ENCODE measurements at places on chromosomes 2 and 18.

- DNase-seq, result no peak
These were observed 259.6 kb upstream of the ZNF804A start for GRCh38 chr2:184338771-184339170.

DNA sequence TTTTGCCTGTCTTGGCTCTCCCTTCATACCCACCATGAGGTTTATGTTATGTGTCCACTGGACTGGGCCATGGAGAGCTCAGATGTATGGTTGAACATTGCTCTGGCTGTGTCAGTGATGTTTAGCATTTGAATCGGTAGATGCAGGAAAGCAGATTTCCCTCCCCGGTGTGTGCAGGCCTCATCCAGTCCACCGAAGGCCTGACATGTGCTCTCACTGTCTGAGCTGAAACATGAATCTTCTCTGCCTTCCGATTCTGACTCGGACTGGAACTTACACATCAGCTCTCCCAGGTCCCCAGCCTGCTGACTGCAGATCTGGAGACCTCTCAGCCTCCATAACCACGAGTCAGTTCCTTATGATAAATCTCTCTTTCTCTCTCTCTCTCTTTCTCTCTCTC lies 72.4 kb upstream of the SLC66A3 start:
- no peak for DNase-seq

DNA sequence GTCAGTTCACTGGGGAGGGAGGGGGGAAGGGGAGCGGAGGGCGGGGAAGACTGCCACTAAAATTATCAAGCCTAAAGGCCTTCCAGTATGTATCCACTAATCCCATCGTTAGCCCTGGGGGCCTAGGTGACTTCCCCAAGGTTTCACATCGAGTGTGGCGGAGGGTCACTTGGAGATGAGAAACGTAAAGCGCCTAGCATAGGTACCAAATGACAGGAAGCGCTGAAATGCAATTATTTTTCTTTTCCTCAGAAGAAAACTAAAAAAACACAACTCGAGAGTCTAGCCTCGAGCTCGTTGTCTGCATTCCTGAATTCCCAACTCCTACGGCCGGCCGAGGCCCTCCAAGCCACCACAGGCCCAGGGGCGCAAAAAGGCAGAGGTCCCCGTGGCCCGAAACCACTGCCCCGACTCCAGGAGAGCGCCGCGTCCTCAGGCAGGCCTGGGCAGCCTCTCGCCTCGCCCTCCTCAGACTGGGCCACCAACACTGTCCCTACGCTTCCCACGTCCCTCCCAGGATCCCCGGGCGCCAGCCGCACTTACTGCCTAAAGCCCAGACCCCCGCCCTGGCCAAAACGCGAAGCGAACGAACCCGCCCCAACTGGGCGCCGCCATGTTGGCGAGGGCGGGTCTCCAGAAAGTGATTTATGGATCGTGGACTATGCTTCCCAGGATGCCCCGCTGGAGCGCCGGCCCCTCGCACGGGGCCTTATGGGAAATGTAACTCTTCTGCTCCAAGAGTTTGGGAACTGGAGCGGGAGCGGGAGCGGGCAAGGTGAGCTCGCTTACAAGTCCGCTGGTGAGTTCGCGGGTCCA lies at the start of gene USP40:
USP40 (minus strand) TSS at position 642 of the 816 bp plus-strand sequence. CDS start 1,228 bp downstream, outside the sequence.
- peak; percentile 87 for DNase-seq

DNA sequence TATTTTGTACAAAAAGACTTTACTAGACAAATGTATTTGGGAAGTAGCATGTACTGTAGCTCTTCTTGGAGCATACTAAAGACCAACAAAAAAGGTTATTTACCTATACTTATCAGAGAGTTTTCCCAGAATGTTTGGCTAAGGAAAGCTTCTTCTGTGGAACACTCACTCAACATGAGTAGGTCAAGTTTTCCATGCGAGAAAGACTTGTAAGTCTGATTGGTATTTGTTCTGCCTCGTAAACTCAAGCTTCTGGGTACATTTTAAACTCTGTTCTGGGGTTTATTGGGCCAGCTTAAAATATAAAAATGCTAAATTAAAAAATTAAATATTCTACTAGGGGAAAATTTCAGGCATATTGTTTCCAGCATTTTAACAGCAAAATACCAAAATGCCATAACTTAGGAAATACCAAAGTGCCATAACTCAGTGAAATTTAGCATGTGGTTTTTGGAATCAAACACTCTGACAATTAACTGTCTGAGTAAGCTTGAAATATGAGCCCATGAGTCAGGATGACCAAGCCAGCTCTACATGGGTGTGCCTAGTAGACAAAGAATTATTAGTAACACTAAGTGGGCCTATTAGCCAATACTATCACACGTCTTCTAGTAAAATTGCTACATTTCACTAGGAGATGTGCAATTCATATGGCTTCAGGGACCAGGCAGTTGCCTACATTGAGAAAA lies 47.3 kb upstream of the SERPINE2 start:
- DNase-seq, result peak; percentile 91

GRCh38 chr18:5198311-5198710 lies 1.3 kb upstream of the AKAIN1 start:
- no peak for DNase-seq

DNA sequence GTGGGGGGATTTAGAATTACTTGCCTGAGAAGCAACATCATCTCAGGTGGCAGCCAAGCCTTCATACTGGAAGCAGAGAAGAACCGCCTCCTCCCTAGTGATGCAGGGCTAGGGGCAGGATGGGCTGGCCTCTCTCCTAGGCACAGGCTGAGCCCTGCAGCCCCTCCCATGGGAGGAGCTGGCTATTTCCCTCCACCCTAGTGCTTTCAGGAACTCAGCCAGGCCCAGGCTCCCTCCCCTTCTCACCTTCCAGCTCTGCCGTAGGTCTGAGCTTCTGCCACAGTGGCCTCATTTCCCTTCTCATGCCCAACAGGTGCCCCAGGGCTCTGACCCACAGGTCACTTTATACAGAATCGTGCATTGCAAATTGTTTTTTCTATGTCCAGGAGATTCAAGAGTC lies 31.0 kb downstream of the CENPA start:
- no peak for DNase-seq

DNA sequence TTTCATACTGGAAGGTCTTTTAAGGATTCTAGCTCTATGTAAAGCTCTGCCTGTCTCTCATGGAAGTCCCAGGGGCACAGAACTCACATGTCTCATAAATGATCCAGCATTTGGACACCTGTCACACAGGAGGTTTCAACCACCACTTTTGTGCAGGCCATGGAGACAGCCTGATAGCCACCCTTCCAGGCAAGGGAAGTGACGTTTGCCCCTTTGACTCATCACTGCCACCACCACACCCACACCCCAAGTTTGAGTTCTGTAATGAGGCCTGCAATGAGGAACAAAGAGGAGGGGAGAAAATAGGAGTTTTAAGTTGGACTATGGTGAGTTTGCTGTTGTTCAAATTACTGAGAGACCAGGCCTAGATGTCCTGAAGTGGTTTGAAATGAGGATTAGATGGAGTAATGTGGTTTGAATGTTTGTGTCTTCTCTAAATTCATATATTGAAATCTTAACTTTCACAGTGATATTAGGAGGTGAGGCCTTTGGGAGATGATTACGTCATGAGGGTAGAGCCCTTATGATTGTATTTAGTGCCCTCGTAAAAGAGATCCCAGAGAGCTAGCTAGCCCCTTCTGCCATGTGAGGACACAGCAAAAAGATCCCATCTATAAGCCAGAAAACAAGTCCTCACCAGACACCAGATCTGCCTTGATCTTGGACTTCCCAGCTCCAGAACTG lies 175.3 kb upstream of the EPHA4 start:
- no peak for DNase-seq

DNA sequence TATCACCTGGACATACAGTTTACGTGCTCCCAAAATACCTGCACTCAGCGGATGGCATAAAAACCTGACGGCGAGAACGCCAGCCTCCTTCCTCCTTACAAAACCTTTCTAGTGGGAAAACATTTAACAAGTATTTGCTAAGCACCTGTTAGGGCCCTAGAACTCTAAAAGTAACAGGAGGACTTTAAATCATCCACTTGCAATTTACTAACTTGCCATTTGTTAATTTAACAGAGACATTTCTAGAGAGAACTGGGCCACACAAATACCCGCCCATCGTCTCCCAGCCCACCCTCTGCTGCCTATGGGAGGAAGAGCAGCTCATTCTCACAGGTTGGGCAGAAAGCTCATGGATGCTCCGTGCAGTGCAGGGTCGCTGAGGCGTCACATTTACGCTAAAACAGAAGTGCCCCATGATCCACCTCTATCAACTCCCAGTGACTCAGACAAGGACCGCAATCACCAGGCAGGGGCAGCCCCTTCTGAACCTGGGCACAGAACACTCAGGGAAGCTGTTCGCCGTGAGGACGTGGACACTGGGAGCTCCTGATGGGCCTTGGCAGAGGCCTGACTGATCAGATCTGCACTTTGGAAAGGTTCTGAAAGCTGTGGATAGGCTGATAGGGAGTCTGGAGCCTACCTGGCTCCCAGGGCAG lies 106.9 kb downstream of the HDAC4 start:
- no peak for DNase-seq

GRCh38 chr2:6878549-6878948 lies 972 bp downstream of the RSAD2 start:
- no peak for DNase-seq

DNA sequence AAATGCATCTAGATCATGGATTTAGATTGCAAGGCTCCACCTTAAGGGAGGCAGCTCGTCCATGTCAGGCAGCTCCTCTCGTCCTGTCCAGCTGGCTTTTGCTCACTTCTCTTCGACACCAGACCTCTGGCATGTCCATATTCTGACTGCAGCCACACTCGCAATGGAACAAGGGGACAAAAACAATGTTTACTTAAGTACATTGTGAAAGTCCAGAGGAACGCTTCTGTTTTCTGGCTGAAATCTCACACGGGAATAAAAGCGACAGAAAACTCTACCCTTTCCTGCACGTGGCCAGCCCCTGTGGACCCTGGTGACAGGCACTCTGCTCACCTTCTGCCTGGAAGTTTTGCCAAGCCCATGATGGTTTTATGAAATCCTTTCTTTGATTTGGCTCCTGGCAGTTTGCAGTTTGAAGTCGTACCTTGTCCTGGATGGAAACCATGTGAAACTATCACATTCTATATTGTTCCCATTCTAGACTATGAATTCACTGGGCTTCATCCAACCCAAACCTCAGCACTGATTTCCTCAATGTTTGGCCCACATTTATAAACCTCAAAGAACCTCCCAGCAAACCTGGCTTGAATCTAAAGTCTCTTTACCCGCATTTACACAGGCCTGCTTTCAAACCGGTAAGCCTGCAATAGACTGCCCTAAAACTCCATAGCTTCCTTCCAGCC lies 134.3 kb upstream of the PIEZO2 start:
- DNase-seq, result no peak

DNA sequence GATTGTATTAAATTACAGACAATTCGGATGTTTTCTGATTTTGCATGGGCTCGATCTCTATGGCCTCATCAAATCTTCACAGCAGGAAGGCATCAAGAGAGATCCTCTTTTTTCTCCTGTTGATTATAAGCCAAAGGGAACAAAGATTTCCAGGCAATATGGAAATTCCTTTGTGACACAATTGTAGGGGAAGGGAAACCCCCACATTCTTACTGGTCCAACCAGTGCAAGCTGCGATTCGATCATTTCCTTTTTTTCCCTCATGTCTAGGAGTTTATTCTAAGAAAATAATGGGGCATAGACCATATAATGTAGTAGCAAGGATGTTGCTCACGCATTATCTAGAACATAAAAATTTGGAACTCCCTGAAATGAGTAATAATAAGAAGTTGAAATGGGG lies 87.7 kb downstream of the LYPD6 start:
- no peak for DNase-seq

DNA sequence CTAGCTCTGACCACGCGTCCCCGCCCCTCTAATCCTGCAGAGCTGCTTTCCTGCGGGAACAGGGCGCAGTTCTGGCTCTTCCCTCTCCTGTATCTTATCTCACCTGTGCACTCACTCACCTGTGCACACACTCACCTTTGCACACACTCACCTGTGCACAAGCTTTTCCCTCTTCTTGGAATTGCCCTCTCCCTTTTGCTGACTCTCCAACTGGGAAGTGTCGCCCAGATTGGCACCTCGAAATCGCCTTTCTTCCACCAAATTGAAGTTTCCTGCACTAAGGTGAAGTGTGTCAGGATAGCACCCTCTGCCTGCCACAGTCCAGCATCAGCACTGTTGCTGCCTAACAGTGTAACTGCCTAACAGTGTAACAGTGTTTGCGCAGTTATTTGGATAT lies 566 bp upstream of the CMPK2 start:
- DNase-seq, result peak; percentile 18

GRCh38 chr18:45621061-45621511 lies 5.8 kb downstream of the SLC14A2 start:
- DNase-seq, result no peak

DNA sequence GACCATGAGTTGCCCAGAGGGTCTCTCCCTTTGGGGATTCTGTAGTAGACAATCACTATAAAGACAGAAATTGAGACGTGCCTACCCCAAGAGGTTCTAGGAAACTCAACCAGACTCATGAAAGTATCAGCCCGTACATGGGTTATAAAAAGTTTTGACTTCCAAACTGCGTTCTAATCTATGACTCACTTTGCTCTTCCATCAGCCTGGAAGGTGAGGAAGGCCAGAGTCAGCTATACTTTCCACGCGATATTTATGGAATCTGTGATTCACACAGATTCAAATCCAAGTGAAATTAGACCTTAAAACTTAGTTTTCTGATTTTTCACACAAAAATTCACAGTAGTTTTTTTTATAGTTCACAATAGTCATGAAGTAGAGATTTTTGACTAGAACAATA lies 7.7 kb upstream of the LYPD1 start:
- DNase-seq, result peak; percentile 71

DNA sequence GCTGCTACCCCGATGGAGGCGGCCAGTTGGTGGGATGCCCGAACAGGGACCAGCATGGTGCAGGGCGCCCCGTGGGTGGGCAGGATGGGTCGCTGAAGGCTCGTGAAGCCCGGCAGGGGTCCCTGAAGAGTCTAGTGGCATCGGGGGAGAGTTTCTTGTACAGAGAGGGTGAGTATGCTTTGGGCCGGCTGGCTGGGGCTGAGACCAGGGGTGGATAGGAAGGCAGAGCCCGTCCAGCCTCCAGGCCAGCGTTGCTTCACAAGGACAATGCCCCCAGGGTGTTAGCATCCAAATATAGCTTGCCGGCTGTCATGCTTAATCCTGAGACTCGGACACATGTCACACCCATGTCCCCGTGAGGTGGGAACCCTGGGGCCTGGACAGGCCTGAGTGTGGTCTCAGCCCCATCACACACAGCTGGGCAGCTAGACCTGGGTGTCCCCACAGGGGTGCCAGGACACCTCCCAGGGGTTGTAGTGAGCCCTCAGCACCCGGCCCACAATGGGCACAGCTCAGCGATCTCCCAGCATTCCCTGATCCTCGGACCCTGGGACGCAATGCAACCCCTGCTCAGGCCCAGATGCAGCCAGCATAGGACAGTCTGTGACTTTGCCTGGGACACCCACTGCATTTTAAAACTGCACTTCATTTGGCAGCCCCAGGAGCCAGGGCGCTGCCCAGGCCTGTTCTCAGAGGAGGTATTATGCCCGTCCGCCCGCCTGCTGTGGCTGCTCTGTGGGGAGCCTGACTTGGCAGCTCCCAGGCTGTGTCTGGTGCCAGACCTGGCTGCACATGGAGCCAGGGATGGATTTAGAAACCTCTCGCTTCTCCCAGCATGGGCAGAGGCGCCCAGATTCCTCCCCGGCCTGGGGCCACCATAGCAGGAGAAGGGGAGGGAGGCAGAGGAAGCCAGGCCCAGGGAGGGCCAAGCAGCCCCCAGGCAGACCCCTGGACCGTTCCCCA lies 36.4 kb downstream of the RAMP1 start:
- DNase-seq, result peak; percentile 16

- no peak for DNase-seq
These were observed 1653.8 kb upstream of the DDX18 start for GRCh38 chr2:116160657-116161056.

All from astrocyte (in vitro differentiated cells and primary cell).